ENCODE measurements at places on chromosomes 6 and 20. TPM values are rescaled to one million over a fixed set of nuclear protein-coding genes. Genes with fewer than 3 reads are reported as not detected.

DNA sequence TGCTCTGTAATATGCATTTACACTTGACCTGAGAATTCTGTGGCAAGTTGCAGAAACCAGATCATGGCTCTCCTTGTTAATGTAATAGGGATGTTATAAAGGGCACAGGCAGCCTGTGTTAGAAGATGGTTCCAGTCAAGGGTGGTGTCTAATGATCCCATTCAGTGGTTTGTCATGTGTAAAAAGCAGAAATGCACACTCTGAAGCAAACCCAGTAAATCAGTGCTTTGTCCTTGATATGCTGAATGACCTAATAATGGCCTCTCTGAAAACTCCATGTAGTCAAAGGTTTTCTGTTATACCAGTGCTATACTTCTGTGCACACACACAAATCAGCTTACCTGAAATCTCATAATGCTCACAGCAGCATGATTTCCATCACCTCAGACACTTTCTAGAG, 66.2 kb downstream of the SOBP start:
- DNase-seq, result no peak

DNA sequence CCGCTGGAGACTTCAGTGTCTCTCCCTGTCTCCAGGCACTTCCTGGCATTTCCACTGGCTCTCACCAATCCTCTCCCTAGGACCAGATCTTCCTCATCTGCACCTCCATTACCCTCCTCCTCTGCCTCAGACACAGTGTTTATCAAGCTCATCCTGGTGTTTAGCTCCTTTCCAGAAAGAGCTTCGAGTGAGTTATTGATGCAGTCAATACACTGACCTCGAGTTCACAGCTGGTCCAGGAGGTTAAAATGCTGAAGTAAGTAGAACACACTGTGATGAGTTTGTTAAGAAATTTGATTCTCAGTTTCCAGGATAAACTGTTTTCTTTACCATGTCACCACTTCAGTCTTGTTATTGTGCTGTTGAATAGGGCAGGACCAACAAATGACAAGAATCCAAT, 42.1 kb upstream of the ARMC2 start:
- DNase-seq, result no peak

TXLNB gene
- 0.73 TPM for total RNA-seq

RFX6 gene
- not detected for total RNA-seq

GRCh38 chr6:14924126-14925024, 321.5 kb upstream of the JARID2 start:
- no peak for DNase-seq

DNA sequence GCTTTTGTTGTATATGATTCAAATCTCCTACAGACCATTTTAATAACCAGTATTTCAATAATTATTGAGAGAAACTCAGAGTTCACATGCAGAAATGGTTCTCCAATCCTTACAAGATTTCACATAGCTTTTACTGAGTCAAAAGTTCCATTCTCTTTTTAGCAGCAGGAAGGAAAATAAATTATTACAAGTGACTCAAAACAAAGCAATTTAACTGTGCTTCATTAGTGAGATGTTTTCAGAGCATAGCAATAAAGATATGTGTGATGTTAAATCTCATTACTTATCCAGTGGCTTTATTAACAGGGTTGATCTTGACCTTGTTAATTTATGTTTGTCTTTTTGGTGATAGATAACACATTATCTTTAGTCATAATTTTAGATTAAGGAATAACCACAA, 22.0 kb downstream of the KIF13A start:
- DNase-seq, result no peak
